8988T (cell line): ENCODE measurements at places on chromosomes 11 and 22.

GRCh38 chr22:49764127-49764581 lies 63.5 kb downstream of the BRD1 start:
- DNase-seq, result peak; percentile 7

DNA sequence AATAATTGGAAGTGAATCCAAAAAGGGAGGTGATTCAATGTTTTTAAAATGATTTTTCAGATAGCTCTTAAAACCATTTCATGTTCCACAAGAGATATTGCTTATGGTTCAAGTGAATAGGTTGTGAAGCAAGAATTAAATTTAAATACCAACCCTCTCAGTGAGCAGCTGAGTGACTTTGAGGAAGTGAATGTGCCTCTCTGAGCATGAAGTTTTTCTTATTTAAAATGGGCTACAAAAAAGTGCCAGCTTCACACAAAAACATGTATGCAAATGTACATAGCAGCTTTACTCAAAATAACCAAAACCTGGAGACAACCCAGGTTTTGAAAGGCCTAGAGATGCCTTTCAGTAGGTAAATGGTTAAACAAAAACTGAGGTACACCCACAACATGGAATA lies 35.5 kb upstream of the GAB4 start:
- no peak for DNase-seq

GRCh38 chr11:114317787-114318137 lies 21.6 kb downstream of the NNMT start:
- DNase-seq, result no peak

DNA sequence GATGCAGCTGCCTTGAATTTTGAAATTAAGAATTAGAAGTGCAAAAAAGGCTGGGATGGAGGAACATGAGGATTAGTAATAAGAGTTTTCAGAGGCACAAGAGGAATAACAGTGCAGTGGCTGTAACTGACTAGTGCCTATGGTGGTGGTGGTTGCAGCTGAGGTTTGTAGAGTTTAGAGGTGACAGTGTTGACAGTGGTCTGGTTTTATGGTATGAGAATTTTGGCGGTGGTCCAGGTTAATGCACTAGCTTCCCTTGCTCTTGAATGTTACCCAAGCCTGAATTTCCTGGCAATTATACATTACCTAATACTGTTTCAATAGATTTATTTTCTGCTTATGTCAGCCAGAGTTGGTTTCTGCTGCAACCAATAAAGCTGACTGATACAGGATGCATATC lies 112.8 kb upstream of the C11orf87 start:
- no peak for DNase-seq

- DNase-seq, result peak; percentile 30
These were observed 562.5 kb downstream of the MN1 start for GRCh38 chr22:27238935-27239510.

GRCh38 chr22:28938286-28938833 lies 55.0 kb downstream of the ZNRF3 start:
- DNase-seq, result no peak

GRCh38 chr11:134338654-134339053 lies 6.9 kb downstream of the GLB1L2 start:
- DNase-seq, result no peak

DNA sequence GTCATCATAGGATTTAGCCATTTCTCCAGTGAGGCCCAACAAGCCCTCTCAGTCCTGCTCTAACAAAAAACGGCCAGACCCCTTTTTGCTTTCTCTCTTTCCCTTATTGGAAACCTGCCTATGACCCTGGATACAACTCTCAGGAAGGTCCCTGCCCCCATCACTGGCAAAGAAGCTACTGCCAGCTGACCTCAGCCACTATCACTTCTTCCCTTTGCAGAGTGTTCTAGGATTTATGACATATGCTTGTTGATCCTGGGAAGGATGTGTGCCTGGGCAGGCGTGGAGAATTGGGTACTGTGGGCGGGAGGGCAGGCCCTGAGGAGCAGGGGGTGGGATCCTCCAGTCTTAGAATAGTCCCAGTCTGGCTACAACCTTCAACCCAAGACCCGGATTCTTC lies 7.5 kb downstream of the PGAP2 start:
- DNase-seq, result no peak

DNA sequence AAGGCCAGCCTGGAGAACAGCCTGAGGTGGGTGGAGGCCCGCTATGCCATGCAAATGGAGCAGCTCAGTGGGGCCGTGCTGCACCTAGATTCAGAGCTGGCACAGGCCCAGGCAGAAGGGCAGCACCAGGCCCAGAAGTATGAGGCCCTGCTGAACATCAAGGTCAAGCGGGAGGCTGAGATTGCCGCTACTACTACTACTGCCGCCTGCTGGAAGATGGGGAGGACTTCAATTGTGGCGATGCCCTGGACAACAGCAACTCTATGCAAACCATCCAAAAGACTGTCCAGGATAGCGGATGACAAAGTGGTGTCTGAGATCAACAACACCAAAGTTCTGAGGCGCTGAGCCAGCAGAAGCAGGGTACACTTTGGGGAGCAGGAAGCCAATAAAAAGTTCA lies 3.1 kb upstream of the TMEM218 start:
- DNase-seq, result no peak

DNA sequence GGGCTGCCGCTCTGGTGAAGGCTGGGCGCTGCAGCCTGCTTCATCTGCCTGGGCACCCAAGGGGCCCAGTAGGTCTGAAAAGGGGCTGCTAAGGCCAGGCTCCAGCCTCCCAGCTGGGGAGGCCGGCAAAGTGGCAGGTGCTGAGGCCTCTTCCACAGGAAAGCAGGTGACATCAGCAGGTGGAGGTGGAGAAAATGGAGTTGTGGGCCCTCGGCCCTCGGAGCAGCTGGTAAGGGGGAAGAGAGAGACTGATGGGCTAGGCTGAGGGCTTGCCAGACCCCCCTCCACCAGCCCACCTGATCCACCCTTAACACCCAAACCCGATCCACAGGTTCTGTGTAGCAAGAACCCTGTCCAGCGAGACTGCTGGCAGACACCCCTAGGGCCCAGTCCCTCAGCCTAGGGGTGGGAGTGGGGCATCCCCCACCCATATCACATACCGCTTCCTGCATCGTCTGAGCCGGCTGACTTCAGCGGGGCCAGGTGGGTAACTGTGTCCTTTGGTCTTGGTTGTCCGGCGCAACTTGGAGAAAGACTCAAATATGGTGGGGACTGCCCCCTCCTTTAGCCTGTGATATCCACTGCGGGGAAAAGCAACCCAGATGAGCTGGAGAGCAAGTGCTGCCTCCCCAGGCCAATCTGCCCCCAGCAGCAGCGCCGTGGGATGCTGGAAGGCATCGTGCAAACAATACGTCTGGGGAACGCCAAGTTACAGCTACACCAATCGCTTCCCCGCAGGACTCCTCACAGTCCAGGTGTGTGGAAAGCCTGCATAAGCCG lies 1.5 kb downstream of the THAP7 start:
- no peak for DNase-seq

- DNase-seq, result no peak
These were observed 5.0 kb upstream of the OR52H1 start for GRCh38 chr11:5553343-5553742.

DNA sequence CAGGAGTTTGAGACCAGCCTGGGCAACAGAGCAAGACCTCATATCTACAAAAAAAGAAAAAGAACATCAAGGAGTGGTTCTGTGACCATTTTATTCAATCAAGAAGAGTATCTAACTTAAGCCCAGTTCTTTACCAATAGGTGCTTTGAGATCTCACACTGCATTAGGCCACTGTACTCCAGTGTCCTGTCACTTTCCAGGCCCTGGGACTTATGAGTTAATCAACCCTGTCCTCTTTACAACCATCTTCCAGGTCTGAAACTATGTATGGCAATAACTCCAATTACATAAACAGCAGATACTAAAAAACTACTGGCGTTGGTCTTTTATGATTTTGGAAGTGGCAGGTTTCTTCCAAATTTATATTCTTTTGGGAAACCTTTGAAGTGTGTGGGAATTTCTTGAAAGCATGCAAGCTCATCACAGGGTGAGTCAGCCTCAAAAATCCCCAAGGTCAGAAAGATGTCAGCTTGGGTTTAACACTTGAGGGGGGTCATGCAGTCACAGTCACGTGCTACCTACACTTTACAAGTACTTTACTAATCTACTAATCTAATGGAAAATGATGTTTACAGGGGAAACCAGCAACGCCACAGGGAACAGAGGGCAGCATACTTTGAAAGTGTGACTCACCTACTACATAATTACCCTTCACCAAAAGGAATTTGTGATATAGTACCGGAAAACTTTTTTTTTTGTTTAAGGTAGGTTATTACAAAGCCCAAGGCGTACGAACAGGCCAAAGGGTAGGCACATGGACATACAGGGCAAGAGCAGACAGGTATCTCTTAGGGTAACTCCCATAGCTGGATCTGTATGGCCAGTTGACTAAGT lies 15.6 kb downstream of the PISD start:
- no peak for DNase-seq
